GM23338 (cell line): ENCODE measurements at places on chromosomes 4 and X. TPM values are rescaled to one million over a fixed set of nuclear protein-coding genes. Genes with fewer than 3 reads are reported as not detected.

DNA sequence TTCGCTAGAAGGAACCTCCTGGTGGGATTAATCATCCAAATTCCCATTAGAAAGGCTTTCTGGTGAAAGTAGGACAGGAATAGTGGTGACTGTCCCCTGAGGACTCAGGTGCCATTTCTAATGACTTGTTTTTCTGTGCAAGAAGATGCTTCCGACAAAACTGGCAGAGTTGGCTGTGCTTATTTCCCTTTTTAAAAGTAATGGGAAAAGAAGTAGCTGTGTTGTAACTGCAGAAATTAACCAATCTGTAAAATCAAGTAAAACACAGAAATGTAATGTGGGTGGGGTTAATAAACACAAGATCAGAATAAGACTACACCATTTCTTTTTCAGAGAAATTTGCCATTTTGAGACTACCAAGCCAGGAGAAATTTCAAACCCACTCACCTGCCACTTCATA lies 55.0 kb upstream of the FAM9B start:
- DNase-seq, result no peak
- no peaks in the 10 kb centered on the region for H3K36me3 ChIP-seq
- no peak overlapping the region for H3K4me3 ChIP-seq
- peaks cover 4% of the 10 kb centered on the region; the same call in 1 of the 2 replicates for H3K4me1 ChIP-seq
- H3K27me3 ChIP-seq, result no peaks in the 10 kb centered on the region

GRCh38 chrX:1059576-1060561 lies 152.6 kb downstream of the CRLF2 start:
- no peak for DNase-seq
- no peak overlapping the region for H3K27ac ChIP-seq
- no peaks in the 10 kb centered on the region; the same call in 1 of the 2 replicates for H3K36me3 ChIP-seq
- H3K27me3 ChIP-seq, result no peaks in the 10 kb centered on the region

- H3K27me3 ChIP-seq, result no peaks in the 10 kb centered on the region
- no peak for DNase-seq
- no peak overlapping the region for H3K4me3 ChIP-seq
Observed at GRCh38 chr4:154529728-154530519, 20.3 kb downstream of the PLRG1 start.

GRCh38 chrX:68660746-68661145 lies 13.3 kb downstream of the STARD8 start:
- no peak overlapping the region for H3K4me3 ChIP-seq
- H3K27ac ChIP-seq, result no peak overlapping the region
- no peaks in the 10 kb centered on the region for H3K36me3 ChIP-seq
- no peaks in the 10 kb centered on the region for H3K27me3 ChIP-seq
- no peak for DNase-seq

GRCh38 chr4:105061136-105061696 lies 85.5 kb upstream of the TET2 start:
- H3K27ac ChIP-seq, result no peak overlapping the region
- H3K4me3 ChIP-seq, result no peak overlapping the region
- H3K4me1 ChIP-seq, result peaks cover 10% of the 10 kb centered on the region; the same call in 1 of the 2 replicates
- peak; percentile 71 for DNase-seq
- no peaks in the 10 kb centered on the region for H3K36me3 ChIP-seq

DNA sequence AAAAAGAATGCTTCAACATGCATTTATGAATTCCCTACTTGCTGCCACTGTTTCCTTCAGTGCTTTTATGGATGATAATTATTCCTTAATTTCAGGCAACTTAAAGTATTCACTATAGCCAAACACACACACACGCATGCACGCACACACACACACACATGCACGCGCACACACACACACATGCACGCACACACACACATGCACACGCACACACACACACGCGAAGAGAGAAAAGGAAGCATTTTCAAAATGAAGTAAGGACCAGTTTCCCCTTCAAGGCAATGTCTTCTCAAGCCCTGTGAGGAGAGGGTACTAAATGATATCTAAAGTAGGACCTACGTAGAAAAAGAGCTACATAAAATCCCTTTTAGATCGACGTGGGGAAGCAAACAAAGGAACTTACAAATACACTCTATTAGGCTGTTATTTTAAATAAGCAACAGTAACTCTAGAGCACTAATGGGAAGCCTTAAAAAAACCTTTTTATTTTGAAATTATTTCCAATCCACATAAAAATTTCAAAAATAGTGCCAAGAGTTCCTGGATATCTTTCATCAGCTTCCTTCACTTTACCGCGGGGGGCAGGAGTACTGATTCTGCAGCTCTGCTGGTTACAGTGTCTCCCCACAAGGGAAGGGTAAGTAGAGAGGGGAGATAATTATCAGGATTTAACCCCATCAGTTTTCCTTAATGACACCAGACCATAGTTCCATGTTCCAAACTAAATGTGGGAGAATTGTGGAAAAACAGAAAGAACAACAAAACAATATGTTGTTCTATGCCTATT lies 13.7 kb downstream of the IRF2 start:
- DNase-seq, result no peak
- no peaks in the 10 kb centered on the region for H3K36me3 ChIP-seq
- H3K4me3 ChIP-seq, result no peak overlapping the region
- H3K27me3 ChIP-seq, result no peaks in the 10 kb centered on the region
- H3K4me1 ChIP-seq, result peaks cover 38% of the 10 kb centered on the region
- no peak overlapping the region for H3K27ac ChIP-seq

DNA sequence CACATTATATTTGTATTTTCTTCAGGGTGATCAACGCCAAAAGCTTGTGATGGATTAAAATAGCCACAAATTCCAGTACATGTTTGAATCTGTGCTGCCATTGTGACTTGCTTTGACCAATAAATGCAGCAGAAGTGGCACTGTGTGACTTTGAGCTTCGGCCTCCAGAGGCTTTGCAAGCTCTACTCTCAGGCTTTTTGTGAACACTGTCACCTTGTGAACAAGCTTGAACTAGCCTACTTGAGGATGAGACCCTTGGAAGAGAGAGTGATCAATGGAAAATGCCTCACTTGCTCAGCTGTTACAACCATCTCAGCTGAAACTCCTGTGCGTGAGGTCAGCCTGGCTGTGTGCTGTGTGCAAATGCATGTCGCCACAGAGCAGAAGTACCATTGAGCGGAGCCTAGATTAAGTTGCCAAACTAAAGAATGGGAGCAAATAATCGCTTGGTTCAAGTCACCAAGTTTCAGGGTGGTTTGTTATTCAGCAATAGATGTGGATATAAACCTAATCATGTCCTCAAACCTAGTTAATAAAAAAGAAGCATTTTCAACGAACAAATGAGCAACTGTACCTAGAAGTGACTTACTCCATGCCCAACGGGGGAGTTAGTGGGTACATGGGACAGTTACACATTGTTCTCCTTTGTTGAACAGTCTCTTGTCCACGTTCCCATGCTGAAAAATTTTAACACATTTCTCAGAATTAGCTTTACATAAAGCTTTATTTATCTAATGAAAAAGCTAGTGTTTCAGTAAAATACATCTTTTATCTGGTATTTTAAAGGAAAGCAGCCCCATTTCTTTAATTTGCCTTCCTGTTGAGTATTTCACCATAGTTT lies 23.5 kb downstream of the NOA1 start:
- no peak overlapping the region for H3K27ac ChIP-seq
- no peak for DNase-seq
- no peak overlapping the region for H3K4me3 ChIP-seq
- peaks cover 22% of the 10 kb centered on the region for H3K27me3 ChIP-seq
- H3K4me1 ChIP-seq, result no peaks in the 10 kb centered on the region

DNA sequence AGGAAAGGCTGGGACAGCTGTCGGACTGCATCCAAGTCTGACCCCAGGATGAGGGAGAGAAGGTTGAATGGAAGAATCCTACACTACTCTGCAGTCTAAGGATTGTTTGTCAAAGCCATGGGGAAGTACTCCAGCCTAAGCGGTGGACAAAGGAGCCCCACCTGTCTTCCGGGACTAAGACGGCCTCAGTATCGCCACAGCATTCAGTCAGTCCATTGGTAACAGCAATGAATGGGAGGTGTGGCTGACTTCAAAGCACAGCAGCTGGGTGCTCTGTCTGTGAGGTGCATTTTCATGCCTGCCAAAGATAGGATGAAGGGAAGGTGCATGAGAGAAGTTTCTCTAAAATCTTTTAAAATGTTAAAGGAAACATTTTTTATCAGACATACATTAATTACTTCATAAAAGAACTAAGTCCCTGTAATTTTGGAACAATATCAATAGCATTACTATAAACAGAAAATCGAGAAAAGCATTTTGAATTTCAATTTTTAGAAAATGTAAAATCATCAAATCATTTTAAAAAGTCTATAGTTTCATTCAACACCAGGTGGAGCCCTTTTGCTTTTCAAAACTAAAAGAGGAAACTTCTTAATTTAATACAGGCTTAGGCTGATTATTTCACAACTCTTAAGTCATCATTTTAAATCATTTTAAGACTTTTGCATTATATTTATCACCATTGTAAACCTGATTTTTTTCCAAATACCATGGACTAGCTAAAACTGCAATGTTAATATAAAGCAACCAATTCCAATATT lies 27.6 kb upstream of the INTU start:
- H3K27ac ChIP-seq, result peak overlapping the region; percentile 20; the same call in 1 of the 2 replicates
- H3K4me1 ChIP-seq, result peaks cover 24% of the 10 kb centered on the region
- no peaks in the 10 kb centered on the region for H3K27me3 ChIP-seq
- H3K4me3 ChIP-seq, result no peak overlapping the region
- no peaks in the 10 kb centered on the region for H3K36me3 ChIP-seq

- no peak overlapping the region for H3K4me3 ChIP-seq
- H3K4me1 ChIP-seq, result peaks cover 15% of the 10 kb centered on the region
- no peak for DNase-seq
- H3K27me3 ChIP-seq, result no peaks in the 10 kb centered on the region
- no peak overlapping the region for H3K27ac ChIP-seq
- no peaks in the 10 kb centered on the region for H3K36me3 ChIP-seq
Observed at GRCh38 chr4:187887906-187888305, 107.7 kb upstream of the ZFP42 start.

DNA sequence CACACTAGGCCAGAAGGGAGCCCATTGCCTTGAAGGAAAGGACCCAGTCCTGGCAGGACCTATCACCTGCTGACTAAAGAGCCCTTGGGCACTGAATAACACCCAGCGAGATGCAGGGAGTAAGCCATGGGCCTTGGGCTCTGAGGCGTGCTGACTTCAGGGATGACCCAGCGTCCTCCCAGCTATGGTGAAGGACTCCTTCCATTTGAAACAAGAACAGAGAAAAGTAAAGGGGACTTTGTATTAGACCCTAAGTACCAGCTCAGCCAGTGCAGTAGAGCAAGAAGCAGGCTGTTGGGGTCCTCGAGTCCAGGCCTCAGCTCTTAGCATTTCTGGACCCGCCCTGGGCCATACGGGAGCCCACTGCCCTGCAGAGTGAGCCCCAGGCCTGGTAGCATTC lies 5.1 kb downstream of the ETDA start:
- no peaks in the 10 kb centered on the region for H3K27me3 ChIP-seq
- no peaks in the 10 kb centered on the region for H3K36me3 ChIP-seq
- H3K4me1 ChIP-seq, result no peaks in the 10 kb centered on the region
- no peak overlapping the region for H3K4me3 ChIP-seq
- no peak overlapping the region for H3K27ac ChIP-seq

DNA sequence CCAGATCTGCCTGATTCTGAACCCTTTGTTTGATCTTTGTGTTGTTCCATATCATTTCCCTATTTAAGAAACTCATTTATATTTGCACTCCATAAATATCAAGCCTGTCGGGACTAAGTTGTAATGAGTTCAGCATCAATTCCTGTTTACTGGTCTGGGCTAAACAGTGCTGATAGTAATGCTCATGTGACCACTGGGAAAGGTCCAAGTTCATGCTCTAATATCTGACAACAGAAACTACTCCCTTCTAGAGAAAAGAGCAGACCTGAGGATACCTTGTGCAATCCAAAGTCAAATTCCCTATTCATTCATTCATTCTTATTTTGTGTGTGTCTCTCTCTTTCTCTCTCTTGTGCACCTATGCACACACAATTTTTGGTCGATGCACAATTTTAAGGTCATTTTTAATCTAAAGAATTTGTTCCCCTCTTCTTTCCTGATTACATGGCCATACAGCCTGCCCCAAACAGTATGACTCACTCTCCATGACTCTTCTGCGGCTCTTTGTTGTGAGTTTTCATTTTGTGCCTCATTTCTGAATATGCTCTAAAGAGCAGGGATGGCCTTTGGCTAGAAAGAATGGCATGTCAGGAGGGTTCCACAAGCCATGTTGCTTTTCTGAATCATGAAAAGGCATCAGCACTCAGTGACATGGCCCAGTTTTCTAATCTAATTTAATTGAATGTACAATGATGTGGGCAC lies 664.3 kb downstream of the RPA4 start:
- no peak for DNase-seq
- H3K4me1 ChIP-seq, result no peaks in the 10 kb centered on the region
- no peaks in the 10 kb centered on the region for H3K36me3 ChIP-seq
- no peaks in the 10 kb centered on the region for H3K27me3 ChIP-seq
- no peak overlapping the region for H3K27ac ChIP-seq

- H3K27ac ChIP-seq, result no peak overlapping the region
- no peaks in the 10 kb centered on the region for H3K36me3 ChIP-seq
- no peak for DNase-seq
- no peaks in the 10 kb centered on the region for H3K27me3 ChIP-seq
Observed at GRCh38 chrX:13535376-13536165, 33.8 kb upstream of the EGFL6 start.

DNA sequence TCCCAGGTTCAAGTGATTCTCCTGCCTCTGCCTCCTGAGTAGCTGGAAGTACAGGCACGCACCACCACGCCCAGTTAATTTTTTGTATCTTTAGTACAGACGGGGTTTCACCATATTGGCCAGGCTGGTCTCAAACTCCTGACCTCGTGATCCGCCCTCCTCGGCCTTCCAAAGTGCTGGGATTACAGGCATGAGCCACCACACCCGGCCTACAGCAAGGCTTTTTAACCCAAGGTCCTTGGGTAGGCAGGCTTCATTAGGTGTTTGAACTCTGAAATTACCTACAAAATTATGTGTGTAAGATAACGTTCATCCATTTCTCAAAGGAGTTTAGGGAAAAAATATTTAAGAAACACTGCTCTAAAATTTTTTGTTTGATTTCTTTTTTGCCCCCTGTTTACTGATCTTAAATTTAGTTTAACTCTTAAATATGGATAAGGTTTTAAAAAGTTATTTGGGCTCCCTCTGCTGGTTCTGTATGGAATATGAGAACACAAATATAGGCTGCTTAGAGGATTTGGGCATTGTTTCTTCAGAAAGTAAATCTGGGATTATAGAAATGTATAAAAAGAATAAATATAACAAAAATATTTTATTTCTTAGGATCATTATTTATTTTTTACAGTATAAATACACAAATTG lies 92.8 kb downstream of the CBR4 start:
- no peaks in the 10 kb centered on the region for H3K36me3 ChIP-seq
- no peak overlapping the region for H3K27ac ChIP-seq
- no peak overlapping the region for H3K4me3 ChIP-seq
- H3K4me1 ChIP-seq, result peaks cover 23% of the 10 kb centered on the region

GRCh38 chr4:74237425-74237966 lies 70.8 kb upstream of the EPGN start:
- H3K4me3 ChIP-seq, result no peak overlapping the region
- no peaks in the 10 kb centered on the region for H3K27me3 ChIP-seq
- no peaks in the 10 kb centered on the region for H3K36me3 ChIP-seq

The TMEM31 gene
- total RNA-seq, result not detected in 2 replicates

The SLC7A11 gene
- total RNA-seq, result 32.2 and 33.9 TPM in 2 replicates

The HS3ST1 gene
- 0.94 and 1.0 TPM in 2 replicates for total RNA-seq

The CUL4B gene
- 42.9 and 44.5 TPM in 2 replicates for total RNA-seq

The NKX3-2 gene
- 0.14 TPM in 1 of 2 replicates, not detected in the other for total RNA-seq

The CT45A10 gene
- not detected in 2 replicates for total RNA-seq

The F8A2 gene
- not detected in 2 replicates for total RNA-seq

The AFM gene
- total RNA-seq, result not detected in 2 replicates

The CTAG1A gene
- not detected in 2 replicates for total RNA-seq

The CENPVL2 gene
- 4.4 and 5.2 TPM in 2 replicates for total RNA-seq
